ENCODE measurements at places on chromosomes 3 and 15.
A peak's percentile ranks its signal among the peaks of the same experiment; 100 is the strongest.

GRCh38 chr15:64703632-64703959, 71.8 kb downstream of the RBPMS2 start:
- no peaks in the 10 kb centered on the region for H3K27me3 ChIP-seq
- no peak for DNase-seq

GRCh38 chr3:177300039-177300833, 103.0 kb upstream of the TBL1XR1 start:
- no peak overlapping the region for H3K4me3 ChIP-seq
- no peaks in the 10 kb centered on the region for H3K36me3 ChIP-seq
- no peaks in the 10 kb centered on the region for H3K27me3 ChIP-seq
- DNase-seq, result no peak

DNA sequence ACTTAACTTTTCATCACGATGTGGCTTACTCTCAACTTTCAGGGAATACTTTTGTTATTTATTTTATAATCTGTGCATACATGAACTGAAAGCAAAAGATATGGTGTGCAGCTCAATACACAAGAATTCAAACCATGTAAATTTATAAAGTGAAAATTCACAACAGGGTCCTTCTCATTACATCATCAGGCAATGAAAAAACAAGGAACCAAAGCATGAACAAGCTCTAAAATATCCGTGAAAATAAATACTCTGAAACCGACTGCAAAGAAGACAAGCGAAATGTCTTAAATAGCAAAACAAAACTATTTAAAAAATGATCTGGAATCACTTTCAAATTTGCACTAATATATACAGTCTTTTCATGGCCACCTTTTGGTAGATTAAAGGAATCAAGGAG, 28.9 kb downstream of the GNB5 start:
- no peaks in the 10 kb centered on the region for H3K4me1 ChIP-seq
- no peaks in the 10 kb centered on the region for H3K27me3 ChIP-seq
- DNase-seq, result no peak
- H3K27ac ChIP-seq, result no peak overlapping the region
- no peaks in the 10 kb centered on the region for H3K36me3 ChIP-seq

DNA sequence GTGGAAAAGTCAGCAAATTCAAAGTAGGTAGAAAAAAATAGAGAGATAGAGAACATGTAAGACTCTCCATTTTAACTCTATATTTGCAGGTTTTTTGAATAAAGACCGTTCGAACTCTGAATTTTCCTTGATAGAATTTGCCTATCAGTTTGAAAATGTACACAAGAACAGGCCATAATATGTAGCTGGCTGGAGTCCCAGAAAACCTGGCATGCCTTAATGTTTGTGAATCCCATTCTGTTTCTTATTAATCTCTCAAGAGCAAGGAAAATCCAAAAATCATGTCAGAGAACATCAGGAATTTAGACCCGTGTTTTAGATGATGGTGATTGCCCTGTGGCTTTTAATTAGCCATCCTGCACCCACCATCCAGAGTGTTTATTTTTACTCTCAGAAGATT, 7.2 kb upstream of the CFAP161 start:
- H3K4me3 ChIP-seq, result no peak overlapping the region
- no peak overlapping the region for H3K27ac ChIP-seq
- no peaks in the 10 kb centered on the region for H3K36me3 ChIP-seq
- no peaks in the 10 kb centered on the region for H3K4me1 ChIP-seq
- no peak for DNase-seq

DNA sequence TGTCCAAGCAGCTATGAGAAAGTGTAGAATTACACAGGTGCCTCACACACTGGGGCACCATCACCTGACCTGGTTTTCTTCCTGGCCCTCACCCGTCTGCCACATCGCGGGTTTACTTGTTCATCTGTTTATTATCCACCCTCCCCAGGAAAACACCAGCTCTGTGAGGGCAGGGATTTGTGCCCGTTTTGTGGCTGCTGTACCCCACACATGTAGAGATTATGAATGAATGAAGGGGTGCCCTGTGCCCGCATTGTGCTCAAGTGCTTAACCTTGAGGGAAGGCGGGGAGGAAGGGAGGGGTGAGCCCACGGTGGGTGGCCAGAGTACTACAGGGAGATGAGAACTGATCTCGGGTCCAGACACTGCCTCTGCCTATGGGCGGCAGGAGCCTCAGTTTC, 108.4 kb downstream of the WNT7A start:
- no peak overlapping the region for H3K27ac ChIP-seq
- H3K4me1 ChIP-seq, result no peaks in the 10 kb centered on the region
- H3K4me3 ChIP-seq, result no peak overlapping the region
- no peak for DNase-seq
- H3K36me3 ChIP-seq, result no peaks in the 10 kb centered on the region

GRCh38 chr3:157414861-157415260, 21.8 kb upstream of the PTX3 start:
- no peak overlapping the region for H3K27ac ChIP-seq
- H3K36me3 ChIP-seq, result no peaks in the 10 kb centered on the region
- DNase-seq, result no peak
- no peak overlapping the region for H3K4me3 ChIP-seq
- H3K27me3 ChIP-seq, result no peaks in the 10 kb centered on the region
- no peaks in the 10 kb centered on the region for H3K4me1 ChIP-seq

GRCh38 chr3:129533406-129533805, 5.0 kb downstream of the RHO start:
- no peaks in the 10 kb centered on the region for H3K27me3 ChIP-seq
- no peaks in the 10 kb centered on the region for H3K4me1 ChIP-seq
- no peak for DNase-seq
- no peak overlapping the region for H3K27ac ChIP-seq
- no peaks in the 10 kb centered on the region for H3K36me3 ChIP-seq
- no peak overlapping the region for H3K4me3 ChIP-seq

DNA sequence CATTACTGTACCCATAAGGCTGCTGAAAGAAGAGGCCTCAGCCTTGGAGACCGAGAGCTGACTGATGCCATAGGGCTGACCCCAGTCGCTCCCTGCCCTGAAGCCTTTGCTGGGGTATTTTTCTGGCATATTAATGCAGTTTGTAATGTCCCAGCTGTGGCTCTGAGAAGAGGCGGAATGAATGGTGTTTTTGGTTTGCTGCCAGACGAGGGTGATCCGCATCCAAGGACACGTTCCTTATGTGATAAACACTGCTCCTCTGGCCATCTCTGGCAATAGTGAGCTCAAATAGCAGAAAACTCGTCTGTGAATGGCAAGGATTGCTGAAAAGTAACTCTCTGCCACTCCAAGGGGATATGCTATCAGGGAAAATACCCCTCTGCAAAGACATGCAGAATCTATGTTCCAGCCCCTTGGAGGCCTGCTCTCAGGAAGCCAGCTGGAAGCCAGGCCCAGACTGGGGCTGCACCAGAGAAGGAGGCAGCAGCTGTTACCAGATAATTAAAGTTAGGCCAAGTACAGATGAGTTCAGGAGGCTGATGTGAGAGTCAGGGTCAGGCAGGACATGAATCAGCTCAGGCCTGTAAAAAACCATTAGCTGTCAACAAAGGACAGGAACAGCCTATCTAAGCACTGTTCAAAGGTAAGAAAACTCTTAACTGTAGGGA, 28.9 kb upstream of the KLHL6 start:
- no peak overlapping the region for H3K4me3 ChIP-seq
- no peak for DNase-seq
- H3K4me1 ChIP-seq, result peaks cover 33% of the 10 kb centered on the region
- H3K36me3 ChIP-seq, result no peaks in the 10 kb centered on the region

- H3K4me3 ChIP-seq, result no peak overlapping the region
- H3K4me1 ChIP-seq, result peaks cover 21% of the 10 kb centered on the region
- H3K27ac ChIP-seq, result peak overlapping the region; percentile 79
Measured at GRCh38 chr3:37864904-37865303, 3.2 kb downstream of the CTDSPL start.

DNA sequence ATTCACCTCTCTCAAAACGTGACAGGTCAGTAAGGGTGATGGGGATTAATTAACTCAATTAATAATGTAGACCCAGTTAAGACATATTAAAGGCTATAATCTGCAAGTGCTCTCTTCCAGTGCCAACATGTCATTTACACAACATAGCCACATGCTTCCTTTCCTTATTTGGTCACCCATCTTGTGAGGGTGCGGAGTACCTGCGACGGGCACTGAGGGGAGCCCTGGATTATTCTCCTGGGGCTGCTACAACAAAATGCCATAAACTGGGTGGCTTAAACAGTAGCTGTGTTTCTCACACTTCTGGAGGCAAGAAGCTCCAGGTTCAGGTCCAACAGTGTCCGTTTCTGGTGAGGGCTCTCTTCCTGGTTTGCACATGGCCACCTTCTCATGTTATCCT, 157.4 kb upstream of the LRTM1 start:
- H3K4me1 ChIP-seq, result peaks cover 3% of the 10 kb centered on the region
- DNase-seq, result no peak
- H3K36me3 ChIP-seq, result no peaks in the 10 kb centered on the region
- no peak overlapping the region for H3K4me3 ChIP-seq

DNA sequence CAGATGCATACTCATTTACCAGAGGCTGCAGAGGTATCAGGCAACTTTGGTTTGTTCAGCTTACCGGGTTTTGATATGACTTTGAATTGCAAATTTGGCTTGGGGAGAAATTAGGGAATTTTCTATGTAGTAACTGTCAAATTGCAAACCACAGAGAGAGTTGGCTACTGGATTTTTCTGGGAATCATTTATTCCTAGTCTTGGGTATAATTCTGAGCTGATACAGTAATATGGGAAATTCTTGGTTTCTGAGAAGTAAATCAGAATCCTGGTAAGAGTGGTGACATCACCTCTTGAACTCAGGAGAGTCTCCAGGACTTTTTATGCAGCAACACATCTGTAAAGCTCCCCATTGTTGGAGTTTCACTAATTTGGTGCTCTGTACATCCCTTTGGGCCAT, 39.0 kb downstream of the GAP43 start:
- H3K27me3 ChIP-seq, result no peaks in the 10 kb centered on the region
- H3K36me3 ChIP-seq, result no peaks in the 10 kb centered on the region
- DNase-seq, result no peak
- H3K4me1 ChIP-seq, result peaks cover 8% of the 10 kb centered on the region

DNA sequence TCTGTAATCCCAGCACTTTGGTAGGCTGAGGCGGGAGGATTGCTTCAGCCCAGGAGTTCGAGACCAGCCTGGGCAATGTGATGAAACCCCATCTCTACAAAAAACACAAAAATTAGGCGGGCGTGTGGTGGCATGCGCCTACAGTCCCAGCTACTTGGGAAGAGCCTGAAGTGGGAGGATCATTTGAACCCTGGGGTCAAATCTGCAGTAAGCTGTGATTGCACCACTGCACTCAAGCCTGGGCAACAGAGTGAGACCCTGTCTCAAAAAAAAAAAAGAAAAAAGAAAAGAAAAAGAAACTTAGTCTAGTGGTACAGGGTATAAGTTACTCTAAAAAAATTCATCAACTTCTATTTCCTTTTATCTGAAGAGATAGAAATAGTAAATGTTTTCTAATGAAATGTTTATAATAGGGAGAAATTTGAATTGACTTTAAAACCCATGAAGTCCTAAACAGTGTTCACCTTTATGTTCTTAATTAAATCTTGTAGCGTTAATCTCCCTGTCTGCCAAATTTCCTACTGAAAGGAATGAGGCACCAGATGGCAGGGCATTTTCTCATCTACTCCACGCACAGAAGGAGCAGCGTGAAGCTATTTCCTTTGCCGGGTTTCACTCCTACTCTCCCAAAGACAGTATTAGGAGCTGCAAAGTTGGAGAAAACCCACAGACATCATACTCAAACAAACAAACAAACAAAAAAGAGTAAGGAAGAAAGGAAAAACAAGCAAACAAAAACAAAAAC, 1.9 kb downstream of the PCLAF start:
- peaks cover 9% of the 10 kb centered on the region for H3K4me1 ChIP-seq
- no peaks in the 10 kb centered on the region for H3K27me3 ChIP-seq
- no peak overlapping the region for H3K27ac ChIP-seq
- no peak for DNase-seq
- H3K4me3 ChIP-seq, result no peak overlapping the region

Data from upper lobe of right lung (tissue), 1 donor.